ENCODE measurements at places on chromosomes 7 and 10.

DNA sequence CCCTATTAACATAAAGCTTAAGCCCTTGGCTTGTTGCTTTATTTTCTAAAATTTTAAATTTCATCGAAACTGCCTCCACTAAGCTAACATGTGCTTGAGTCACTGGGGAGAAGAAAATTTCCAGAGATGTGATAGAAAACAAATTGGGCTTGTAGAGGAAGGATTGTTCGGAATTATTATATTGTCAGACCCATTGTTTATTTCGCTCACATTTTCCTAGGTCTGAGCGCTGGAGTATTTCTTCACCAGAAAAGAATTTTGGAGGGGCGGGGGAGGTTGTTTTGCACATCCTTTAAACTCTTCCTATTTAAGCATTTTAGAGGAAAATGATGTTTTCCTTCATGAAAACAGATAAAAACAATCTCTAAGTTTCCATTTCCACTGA is 29.1 kb downstream of the CELF2 start:
- no peak for DNase-seq

GRCh38 chr10:18202680-18203460 is 62.6 kb downstream of the CACNB2 start:
- DNase-seq, result no peak

DNA sequence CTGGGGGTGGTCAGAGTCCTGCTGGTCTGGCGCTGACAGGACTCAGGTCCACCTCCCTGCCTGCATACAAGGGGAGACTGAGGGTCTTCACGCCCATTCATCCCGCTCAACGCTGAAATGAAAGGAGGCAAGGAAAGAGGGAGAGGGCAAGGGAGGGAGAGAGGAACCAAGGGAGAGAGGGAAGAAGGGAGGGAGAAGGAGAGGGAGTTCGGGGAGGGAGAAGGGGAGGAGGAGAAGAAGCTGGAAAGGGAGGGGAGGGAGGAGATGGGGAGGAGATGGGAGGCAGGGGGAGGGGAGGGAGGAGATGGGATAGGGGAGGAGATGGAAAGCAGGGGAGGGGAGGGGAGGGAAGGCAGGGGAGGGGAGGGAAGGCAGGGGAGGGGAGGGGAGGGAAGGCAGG is 69.4 kb upstream of the INPP5A start:
- no peak for DNase-seq

GRCh38 chr7:43044511-43044910 is 67.9 kb upstream of the HECW1 start:
- no peak for DNase-seq
